ENCODE measurements at places on chromosomes 11 and 22.

DNA sequence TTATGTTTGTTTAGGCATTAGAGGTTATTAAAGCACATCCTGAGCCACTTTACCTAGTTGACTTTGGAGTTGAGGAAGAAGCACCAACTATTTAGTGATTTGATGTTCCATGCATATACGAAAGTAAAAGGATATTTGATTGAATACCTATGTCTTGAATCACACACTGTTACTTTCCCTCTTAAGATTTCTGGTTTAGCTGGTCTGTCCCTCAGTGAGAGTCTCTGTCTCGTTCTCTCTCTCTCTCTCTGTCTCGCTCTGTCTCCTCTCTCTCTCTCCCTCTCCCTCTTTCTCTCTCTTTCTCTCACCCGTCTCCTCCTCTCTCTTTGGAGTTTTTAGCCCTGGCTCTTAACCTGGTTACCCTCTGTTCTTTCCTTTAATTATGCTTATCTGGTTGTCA is 11.0 kb downstream of the CTNND1 start:
- DNase-seq, result no peak

DNA sequence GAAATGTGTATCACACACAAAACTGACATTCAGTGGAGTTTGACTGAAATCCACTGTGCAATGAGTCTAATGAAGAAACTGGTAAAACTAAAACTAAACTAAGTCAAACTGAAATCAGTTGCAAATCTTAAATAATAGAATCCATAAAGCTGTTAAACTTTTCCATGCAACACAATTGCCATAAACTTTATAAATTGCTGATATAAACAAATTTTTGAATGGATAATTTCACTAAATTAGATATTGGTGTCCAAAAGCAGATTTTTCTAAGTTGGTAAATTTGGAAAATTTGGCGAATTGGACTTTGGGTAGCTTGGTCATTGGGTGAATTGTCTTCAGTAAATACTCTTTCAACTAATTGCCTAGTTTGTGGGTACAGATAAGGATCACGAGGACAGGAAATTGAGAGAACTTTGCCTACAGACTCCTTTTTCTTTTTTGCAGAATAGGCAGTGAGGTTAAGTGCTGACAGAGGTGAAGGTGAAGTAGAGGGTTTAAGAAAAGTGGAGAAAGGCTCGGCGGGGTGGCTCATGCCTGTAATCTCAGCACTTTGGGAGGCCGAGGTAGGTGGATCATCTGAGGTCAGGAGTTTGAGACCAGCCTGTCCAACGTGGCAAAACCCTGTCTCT is 12.8 kb downstream of the MRPL17 start:
- DNase-seq, result no peak

DNA sequence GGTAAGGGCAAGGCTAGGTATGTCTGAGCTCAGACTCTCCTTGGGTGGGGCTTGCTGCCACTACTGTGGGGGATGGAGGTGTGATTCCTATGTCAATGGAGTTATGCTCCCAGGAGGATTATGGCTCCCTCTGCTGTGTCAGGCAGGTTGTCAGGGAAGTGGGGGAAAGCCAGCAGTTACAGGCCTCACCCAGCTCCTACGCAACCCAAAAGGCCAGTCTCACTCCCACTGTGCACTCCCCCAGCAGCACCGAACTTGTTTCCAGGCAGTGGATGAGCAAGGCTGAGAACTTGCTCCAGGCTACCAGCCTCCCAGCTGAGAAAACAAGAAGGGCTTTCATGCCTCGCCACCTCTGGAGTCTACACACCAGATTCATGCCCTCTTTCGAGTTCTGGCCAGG is 18.2 kb downstream of the C11orf91 start:
- DNase-seq, result no peak

GRCh38 chr11:26951809-26952515 is 42.0 kb upstream of the FIBIN start:
- DNase-seq, result no peak

GRCh38 chr11:95766701-95767100 is 22.9 kb downstream of the FAM76B start:
- DNase-seq, result no peak

- no peak for DNase-seq
Measured at GRCh38 chr11:35042224-35042623, 96.7 kb upstream of the CD44 start.

DNA sequence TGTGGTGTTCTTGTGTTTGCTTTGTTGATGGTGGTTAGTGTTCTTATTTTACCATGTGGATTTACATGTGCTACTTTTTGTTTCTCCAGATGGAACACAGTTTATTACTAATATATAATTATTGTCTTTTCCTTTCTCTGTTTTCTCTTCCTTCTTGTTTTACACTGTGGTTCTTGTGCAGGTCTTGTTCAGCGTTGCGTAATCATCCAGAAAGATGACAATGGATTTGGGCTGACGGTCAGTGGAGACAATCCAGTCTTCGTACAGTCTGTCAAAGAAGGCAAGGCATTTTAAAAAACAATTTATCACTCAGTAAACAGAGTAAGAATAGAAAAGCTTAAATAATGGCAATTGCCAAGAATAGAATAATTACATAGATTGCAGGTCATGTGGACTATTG is 84.4 kb downstream of the ARHGEF12 start:
- no peak for DNase-seq

GRCh38 chr22:31036671-31037550 is 44.2 kb upstream of the SMTN start:
- peak; percentile 60 for DNase-seq

DNA sequence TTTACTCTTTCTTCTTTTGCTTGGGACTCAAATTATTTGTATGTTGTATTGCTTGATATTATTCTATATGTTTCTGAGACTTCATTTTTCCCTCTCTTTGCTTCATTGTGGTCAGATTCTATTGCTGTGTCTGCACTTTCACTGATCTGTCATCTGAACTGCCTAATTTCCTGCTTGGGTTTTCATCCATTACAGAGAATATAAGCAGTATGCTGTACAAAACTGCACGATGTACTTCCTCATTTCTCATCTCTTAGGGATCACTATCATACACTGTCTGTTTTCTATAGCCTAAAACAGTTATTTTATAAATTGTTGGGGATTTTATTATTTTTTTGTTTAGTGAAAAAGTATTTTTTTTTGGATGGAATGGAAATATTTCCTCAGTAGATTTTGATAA is 736.7 kb upstream of the ANO5 start:
- DNase-seq, result no peak

DNA sequence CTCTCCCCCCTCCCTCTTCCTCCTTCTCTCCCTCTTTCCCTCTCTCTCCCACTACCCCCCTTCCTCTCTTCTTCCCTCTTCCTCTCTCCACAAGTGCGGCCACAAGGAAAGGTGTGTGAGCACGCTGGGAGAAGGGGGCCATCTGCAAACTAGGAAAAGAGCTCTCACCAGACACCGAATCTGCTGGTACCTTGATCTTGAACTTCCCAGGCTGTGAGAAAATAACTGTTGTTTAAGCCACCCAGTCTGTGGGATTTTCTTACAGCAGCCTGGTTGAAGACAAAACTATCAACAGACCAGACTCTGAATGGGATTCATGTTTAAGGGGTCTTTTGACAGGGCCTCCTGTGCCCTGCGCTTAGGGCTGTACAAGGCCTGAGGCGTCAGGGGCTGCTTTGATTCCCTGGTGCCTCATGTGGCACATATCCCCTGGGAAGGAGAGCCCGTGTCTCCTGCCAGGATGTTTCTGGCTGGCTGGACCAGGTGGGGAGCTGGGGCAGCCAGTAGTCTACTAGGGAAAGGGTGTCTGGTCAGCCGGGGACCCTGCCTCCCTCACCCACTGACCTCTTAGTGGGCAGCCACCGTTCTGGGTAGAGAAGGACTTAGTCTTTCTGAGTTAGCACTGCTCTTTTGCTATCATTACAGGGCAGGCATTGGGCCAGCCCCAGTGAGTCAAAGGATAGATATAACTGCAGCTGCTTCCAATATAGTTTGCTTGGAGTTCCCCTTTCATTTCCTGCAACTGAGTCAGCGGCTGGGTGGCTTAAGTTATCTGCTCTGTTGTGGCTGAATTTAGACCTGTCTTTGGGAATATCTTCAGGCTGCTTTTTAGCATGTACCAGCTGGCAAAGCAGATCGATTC is 6.2 kb downstream of the PANX1 start:
- DNase-seq, result peak; percentile 79

DNA sequence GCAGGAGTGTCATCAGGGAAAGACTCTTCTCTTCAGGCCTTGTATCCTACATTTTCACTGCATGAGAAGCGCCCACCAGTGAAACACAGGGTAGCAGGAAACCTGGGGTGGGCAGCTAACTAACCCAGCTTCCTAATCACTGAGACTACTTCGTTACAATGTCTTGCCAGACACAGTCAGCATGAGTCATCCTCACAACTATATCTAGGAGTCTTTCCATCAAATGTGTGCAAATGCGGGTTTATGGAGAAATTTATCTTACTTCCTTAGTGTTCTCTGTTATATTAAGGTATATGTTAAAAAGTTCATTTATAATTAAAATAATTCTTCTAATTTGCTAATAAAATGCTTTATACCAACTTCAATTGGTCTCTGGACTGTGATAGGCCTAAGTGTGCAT is 79.9 kb upstream of the RAB1B start:
- DNase-seq, result peak; percentile 16

- DNase-seq, result no peak
Measured at GRCh38 chr11:45209000-45209879, 62.8 kb downstream of the PRDM11 start.

DNA sequence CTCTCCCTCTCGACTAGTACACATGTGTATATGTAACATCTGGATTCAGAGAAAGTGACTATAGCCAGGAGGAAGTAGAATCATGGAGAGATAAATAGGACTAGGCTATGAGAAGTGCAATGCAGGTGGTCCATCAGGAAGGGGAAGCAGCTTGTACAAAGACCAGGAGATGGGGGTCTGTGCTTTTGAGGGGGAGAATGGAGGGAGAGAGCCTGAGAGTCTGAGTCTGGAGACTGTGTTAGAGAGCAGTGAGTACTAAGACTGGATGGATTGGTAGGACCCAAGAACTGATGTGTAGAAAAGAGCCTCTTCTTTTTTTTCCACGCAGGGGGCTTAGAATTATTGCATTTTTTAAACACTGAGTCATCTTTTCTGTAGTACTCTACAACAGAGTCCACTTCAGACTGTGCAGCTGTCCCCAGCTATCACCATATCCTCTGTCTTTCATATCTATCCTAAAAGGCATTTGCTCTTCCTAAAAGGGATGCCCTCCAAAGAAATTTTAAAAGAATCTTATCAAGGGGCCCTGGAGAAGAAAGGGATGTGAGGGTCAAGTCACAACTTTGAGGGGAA is 80.4 kb downstream of the BDNF start:
- DNase-seq, result no peak

- no peak for DNase-seq
Measured at GRCh38 chr22:35357883-35358621, 22.8 kb upstream of the HMOX1 start.

DNA sequence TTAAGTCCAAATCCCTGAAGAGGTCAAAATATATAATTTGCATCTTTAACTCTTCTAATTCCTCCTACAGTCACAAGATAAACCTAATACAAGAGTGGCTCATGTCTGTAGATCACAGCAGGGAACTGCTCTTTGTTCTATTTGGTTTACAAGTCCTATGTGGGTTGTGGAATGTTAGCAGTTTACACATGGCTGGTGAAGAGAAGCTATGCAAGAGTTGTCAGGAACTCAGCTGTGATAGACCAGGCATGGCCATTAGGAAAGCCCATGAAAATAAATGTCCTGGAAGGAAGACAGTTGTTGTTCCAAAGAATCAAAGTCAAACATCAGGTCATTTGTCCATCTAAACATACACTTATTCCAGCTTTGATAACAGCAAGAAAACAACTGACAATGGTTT is 312.4 kb upstream of the PITPNB start:
- no peak for DNase-seq

Measured in fibroblast of skin of left biceps (primary cell).